ENCODE measurements at places on chromosomes 11 and 22.
A peak's percentile ranks its signal among the peaks of the same experiment; 100 is the strongest.

DNA sequence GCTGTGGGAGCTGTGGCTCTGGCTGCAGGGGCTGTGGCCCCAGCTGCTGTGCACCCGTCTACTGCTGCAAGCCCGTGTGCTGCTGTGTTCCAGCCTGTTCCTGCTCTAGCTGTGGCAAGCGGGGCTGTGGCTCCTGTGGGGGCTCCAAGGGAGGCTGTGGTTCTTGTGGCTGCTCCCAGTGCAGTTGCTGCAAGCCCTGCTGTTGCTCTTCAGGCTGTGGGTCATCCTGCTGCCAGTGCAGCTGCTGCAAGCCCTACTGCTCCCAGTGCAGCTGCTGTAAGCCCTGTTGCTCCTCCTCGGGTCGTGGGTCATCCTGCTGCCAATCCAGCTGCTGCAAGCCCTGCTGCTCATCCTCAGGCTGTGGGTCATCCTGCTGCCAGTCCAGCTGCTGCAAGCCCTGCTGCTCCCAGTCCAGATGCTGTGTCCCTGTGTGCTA, 514 bp downstream of the KRTAP5-9 start:
- DNase-seq = no peak
- no peak overlapping the region for H3K27ac ChIP-seq
- H3K27me3 ChIP-seq = no peaks in the 10 kb centered on the region
- peaks cover 4% of the 10 kb centered on the region for H3K4me1 ChIP-seq
- no peaks in the 10 kb centered on the region for H3K36me3 ChIP-seq

- H3K36me3 ChIP-seq = peaks cover 20% of the 10 kb centered on the region
- DNase-seq = peak; percentile 52
- peaks cover 15% of the 10 kb centered on the region for H3K27me3 ChIP-seq
- peaks cover 36% of the 10 kb centered on the region for H3K4me1 ChIP-seq
- H3K27ac ChIP-seq = no peak overlapping the region
Observed at GRCh38 chr11:66278363-66279091, 552 bp downstream of the CNIH2 start.

DNA sequence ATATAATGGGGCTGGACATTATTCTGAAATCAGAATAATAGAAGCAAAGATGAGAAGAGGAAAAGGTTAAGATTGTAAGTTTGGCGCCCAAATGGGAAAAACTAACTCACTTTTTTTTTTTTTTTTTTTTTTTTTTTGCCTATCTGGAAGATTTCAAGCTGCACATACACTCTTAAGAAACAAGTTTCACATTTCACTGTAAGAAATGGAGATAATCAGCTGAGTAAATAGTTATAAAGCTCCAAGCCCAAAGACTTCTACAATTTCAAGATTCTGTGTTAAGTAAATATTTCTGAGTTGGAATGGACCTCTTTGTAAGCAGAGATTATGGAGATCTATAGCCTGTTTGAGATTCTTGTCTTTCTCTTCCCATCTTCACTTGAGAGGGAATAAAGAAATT, 140.0 kb downstream of the SLC17A6 start:
- H3K36me3 ChIP-seq = no peaks in the 10 kb centered on the region
- no peak overlapping the region for H3K27ac ChIP-seq
- H3K4me3 ChIP-seq = no peak overlapping the region

- no peaks in the 10 kb centered on the region for H3K36me3 ChIP-seq
- no peaks in the 10 kb centered on the region for H3K27me3 ChIP-seq
- DNase-seq = no peak
- H3K27ac ChIP-seq = no peak overlapping the region
- H3K4me3 ChIP-seq = no peak overlapping the region
Observed at GRCh38 chr22:34997633-34998299, 68.2 kb upstream of the ISX start.

DNA sequence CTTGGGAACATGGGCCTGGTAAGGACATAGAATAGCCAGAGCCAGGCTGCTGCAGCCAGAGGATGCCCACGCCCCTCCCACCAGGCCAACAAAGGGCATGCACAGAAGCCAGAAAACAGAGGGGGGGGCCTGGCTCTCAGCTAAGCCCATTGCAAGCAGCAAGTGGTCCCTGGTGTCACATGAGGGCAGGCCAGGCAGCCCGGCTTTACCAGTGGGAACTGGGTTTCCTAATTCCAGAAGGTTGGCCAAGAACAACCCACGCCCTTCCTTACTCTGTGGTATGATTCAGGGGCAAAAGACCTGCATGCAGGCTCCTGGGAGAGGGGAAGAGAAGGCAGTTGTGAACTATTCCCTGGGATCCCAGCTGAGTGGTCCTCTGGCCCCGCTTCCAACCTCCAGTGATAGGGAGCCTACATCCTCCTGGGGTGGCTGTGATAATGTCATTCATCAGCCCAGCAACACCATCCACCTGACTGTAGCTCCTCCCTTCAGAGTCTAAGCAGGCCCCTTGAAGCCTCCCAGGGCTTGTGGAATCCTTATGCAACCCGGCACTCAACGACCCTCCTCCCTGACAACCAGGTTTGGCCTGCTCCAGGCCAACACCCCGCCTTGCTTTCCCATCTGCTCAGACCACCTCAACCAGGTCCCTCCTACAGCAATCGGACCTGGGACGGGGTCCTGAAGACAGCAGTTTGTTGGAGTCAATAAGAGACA, 62.1 kb upstream of the LMO1 start:
- DNase-seq = no peak
- H3K27ac ChIP-seq = no peak overlapping the region
- no peaks in the 10 kb centered on the region for H3K36me3 ChIP-seq
- H3K4me3 ChIP-seq = no peak overlapping the region
- peaks cover 11% of the 10 kb centered on the region for H3K4me1 ChIP-seq

DNA sequence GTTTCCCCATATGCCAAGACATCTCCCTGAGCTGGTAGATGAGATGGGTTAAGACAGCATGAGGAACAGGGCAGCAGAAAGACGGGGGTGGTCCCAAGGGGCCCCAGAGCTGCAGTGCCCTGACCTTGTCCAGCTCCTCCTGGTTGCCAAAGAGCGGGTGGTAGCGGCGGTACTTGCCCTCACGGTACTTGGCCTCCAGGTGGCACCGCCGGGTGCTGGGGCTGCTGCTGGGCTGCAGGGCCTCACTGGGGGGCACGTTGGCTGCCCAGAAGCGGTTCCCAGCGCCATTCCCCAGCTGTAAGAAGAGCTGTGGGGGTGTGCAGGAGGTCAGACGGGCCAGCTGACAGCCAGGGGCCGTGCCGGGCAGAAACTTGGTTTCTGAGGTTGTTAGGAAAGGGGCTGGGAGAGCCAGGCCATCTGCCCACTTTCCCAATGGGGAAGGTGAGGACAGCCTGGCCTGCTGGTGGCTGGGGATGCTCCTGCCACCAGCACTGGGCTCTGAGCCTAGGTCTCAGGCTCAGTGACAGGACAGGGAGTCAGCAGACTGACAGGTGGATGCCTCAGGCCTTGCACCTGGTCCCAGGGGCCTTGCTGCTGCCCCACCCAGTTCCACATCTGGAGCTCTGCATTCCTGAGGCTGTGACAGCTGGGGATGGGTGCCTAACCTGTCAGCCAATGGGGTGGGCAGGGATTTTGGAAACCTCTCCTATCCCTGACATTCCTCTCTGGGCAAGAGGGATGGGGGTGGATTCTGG, 30.0 kb upstream of the PDE2A start:
- no peak overlapping the region for H3K27ac ChIP-seq
- DNase-seq = no peak
- peaks cover 93% of the 10 kb centered on the region for H3K36me3 ChIP-seq
- H3K4me3 ChIP-seq = no peak overlapping the region
- H3K4me1 ChIP-seq = no peaks in the 10 kb centered on the region
- H3K27me3 ChIP-seq = no peaks in the 10 kb centered on the region

DNA sequence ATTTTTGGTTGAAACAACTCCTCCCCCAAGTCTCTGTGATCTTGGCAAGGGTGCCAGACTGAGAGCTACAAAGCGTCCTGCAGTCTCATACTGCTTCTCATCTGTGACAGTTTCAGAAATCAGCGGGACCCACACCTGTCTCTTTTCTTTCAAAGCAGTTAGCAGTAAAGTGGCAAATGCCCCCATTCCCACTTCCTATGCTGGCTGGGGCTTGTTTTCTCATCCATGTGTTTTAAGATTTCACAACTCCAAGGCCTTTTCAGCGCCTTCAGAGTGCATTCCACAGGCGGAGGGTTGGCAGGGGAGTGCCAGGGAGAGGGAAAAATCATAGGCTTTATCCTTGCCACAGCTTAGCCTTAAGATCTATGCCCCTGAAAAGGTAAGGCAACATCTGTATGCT, 493.5 kb downstream of the OPCML start:
- H3K27me3 ChIP-seq = peaks cover 2% of the 10 kb centered on the region
- no peak overlapping the region for H3K27ac ChIP-seq
- no peak for DNase-seq
- no peak overlapping the region for H3K4me3 ChIP-seq

DNA sequence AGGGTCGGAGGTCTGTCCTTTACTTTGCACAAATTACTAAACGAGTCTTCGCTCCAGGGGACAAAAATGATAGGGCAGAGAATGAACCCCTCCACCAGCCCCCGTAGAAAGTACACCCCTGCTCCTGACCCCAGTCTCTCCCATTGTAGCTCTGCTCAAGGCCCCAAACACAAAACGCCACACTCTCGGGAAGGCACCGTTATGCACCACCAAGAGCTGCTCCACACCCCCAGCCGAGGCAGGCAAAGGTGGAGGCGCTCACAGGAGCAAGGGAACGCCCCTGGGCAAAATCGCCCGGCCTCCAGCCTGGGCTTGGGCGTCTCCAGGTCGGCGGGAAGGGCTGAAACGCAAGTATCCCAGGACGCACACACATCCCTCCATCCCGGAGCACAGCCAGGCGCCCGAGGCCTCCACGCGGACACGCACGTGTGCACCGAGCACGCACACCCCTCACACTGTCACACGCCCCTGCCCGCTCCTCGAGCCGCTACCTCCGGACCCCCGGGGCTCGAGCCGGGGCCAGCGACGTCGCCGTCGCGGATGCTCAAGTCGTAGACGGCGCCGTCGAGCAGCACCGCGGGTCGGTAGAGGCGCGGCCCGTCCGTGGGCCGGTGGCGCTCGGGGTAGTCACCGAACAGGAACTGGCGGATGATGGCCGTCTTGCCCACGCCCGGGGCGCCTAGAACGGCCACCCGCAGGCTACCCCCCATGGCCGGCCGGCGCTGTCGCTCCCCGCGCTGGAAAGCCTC, 786 bp downstream of the RASL10A start:
- H3K27me3 ChIP-seq = peaks cover 53% of the 10 kb centered on the region
- peaks cover 50% of the 10 kb centered on the region for H3K4me1 ChIP-seq
- DNase-seq = peak; percentile 37

GRCh38 chr11:12842933-12843636, 166.0 kb upstream of the RASSF10 start:
- no peak overlapping the region for H3K4me3 ChIP-seq
- H3K36me3 ChIP-seq = no peaks in the 10 kb centered on the region
- no peak for DNase-seq
- H3K27me3 ChIP-seq = peaks cover 5% of the 10 kb centered on the region
- H3K4me1 ChIP-seq = peaks cover 4% of the 10 kb centered on the region

DNA sequence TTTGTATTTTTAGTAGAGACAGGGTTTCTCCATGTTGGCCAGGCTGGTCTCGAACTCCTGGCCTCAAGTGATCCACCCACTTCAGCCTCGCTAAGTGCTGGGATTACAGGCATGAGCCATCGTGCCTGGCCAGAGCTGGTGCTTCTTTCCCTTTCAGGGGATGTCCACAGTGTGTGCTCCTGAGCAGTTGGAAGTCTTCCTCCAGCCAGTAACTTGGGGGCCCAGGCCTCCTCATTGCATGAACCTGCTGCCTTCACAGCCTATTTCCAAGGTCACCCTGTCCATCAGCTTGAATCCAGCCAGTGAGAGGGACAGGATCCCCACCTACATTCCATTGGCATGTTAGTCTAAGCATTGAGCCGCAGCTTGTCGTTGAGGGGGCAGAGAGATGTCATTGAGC, 12.5 kb downstream of the RTL6 start:
- DNase-seq = no peak
- no peaks in the 10 kb centered on the region for H3K36me3 ChIP-seq
- H3K27ac ChIP-seq = no peak overlapping the region
- no peaks in the 10 kb centered on the region for H3K27me3 ChIP-seq

- no peaks in the 10 kb centered on the region for H3K27me3 ChIP-seq
- peak within 1 kb of the TSS; percentile 97 for H3K27ac ChIP-seq
- DNase-seq = no peak
- H3K4me3 ChIP-seq = peak within 1 kb of the TSS; percentile 79
Observed at GRCh38 chr11:67289226-67289650, at the start of gene ANKRD13D. Gene ANKRD13D, plus strand, starts transcription at chr11:67289303. Its CDS starts 158 bp downstream, at chr11:67289461.

GRCh38 chr11:46976182-46976854, 39.8 kb downstream of the CSTPP1 start:
- DNase-seq = no peak
- no peaks in the 10 kb centered on the region for H3K27me3 ChIP-seq
- H3K4me3 ChIP-seq = no peak overlapping the region
- no peaks in the 10 kb centered on the region for H3K36me3 ChIP-seq
- H3K27ac ChIP-seq = no peak overlapping the region

DNA sequence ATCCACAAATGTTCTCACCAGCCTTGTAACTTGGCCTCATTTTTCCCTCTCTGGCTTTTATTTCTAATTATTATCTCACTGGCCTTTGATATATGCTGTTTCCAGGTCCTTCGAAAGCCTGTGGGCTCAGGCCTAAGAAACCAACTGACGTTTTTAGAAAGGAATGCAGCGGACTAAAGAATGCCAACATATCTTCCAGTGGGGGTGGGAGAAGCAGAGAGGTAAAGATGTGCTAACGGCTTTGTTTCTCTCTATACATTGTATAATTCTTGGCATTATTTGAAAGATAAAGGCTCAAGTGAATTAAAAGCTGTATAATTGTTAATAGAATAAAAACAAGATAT, 28.2 kb downstream of the OR6Q1 start:
- H3K4me1 ChIP-seq = peaks cover 3% of the 10 kb centered on the region
- H3K36me3 ChIP-seq = no peaks in the 10 kb centered on the region

GRCh38 chr22:48315439-48316256, 1512.0 kb downstream of the BRD1 start:
- H3K4me3 ChIP-seq = no peak overlapping the region
- no peak overlapping the region for H3K27ac ChIP-seq
- no peak for DNase-seq
- H3K27me3 ChIP-seq = no peaks in the 10 kb centered on the region
- H3K36me3 ChIP-seq = no peaks in the 10 kb centered on the region
- no peaks in the 10 kb centered on the region for H3K4me1 ChIP-seq

DNA sequence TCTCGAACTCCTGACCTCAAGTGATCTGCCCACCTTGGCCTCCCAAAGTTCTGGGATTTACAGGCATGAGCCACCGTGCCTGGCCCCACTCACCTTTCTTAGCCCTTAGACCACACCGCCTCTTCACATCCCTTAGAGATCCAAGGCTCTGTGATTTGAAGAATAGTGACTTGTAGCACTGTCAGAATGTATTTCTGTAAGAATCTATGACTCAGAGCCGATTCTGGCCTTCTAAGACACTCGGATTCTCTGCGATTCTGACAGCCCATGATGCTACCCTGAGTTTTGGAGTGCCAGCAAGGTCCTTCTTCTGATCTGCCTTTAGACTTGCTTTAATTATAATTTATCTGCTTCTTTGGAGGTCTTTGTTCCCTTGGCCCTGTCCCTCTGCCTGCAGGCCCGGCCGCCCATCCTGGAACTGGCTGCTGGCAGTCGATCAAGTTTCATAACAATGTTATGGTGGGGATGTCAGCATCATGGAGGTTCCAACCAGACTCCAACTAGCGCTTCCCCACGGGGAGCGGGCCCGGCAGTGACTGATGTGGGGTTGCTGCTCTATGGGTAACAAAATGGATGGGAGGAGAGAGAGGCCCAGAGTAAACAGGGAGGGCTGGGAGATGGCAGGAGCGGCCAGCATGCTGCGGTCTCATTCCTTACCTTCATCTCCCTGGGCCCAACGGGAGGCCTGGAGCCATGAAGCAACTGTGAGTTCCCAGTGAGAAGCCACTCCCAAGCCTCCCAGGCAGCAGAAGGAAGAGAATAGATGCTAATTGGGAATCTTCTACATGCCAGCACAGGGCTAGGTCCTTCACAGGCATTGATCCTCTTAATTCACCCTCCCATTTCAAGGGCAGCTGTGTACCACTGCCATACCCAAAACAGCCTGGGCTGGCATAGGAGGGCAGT, 55.7 kb upstream of the RASD2 start:
- no peak overlapping the region for H3K4me3 ChIP-seq
- H3K27ac ChIP-seq = no peak overlapping the region
- H3K36me3 ChIP-seq = no peaks in the 10 kb centered on the region
- no peak for DNase-seq
- H3K27me3 ChIP-seq = no peaks in the 10 kb centered on the region
